Fibroblast of skin of right quadriceps (primary cell): ENCODE measurements at places on chromosomes 4 and X.

DNA sequence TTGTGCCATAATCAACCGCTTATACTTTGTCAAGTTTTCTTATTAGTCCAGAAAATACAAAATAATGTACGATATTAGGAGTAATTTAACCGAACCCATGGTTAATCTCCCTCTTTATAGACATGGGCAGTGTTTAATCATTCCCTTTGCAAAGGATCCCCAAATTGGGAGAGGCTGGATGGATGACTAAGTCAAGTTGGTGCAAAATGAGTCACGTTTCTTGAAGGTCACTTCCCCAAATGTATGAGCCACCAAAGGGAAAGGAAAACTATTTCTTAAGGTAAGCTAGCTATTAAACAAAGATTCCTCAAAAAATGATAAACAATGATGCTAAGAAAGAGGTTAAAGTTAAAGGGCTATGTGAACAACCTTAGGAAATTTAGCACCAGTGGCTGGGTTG, 17.5 kb downstream of the MAML3 start:
- peak; percentile 67 for DNase-seq

DNA sequence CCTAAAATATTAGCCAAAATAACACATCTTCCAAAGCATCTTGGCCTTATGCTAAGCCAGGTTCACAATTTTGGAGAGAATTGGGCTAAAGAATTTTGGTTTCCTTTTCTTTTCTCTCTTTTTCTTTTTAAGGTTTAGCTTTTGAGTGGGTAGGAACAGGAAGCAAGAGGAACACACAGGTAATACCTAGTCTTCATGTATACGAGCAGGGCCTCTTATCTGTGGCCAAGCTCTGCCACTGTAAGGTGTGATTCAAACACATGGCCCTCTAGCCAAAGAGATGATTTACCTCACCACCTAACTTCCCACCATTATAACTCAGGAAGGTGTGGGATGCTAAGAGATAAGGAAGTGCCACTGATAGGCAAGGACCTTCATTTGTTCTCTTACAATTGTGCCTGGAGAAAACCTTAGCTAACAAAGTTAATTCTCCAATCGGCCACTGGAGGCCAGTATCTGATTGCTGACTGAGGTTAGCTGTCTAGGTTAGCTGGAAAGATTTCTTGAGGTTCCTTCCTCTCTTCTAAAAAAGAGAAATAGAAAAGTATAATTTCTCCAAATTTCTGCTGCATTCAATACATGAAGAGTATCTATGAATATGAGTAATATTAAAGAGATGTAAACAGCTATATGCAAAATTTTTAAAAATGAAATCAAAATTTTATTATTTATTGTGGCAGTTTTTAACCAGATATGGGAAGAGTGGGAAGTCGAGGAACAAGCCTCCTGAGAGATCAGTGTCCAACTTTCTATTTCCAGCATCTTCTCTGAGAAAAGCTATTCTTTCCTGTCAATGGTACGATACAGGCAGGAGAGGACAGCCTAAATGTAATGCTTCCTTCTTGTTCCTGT, 30.1 kb upstream of the BBS7 start:
- DNase-seq = peak; percentile 56

GRCh38 chrX:141258080-141258479, 15.8 kb upstream of the SPANXC start:
- no peak for DNase-seq

DNA sequence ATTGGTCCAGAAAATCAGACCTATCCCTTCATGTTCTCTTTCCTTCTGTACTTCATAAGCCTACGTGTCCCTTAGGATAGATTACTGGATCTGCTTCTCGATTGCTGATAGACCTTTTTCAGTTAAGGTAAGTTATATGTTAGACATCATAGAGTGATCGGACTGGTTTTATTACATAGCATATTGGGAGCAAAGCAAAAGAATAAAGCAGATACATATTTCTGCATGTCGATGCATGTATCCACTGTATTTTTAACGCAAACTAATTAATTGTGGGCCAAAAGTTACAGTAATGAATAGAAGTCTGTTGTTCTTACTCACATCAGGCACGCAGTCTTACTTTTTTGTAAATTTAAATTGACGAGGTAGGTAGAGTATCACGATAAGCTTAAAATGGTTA, 106.4 kb downstream of the SLIT2 start:
- DNase-seq = no peak

DNA sequence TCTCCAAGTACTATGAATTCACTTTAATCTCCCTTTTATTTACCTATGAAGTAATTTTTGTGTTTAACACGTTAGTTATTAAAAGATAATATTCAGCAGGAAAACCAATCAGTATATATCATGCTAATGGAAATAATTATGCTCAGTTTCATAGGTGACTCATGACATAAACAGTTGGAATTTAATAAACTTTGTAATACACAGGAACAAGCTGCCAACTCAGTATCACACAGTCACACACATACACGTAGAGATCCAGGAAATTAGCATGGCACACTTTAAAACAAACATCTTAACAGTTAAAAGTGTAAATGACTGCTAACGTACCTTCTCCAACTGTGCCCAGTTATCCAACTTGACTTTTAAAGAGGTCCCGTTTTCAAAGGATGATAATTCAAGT, 2.3 kb downstream of the SPATA4 start:
- DNase-seq = peak; percentile 71

DNA sequence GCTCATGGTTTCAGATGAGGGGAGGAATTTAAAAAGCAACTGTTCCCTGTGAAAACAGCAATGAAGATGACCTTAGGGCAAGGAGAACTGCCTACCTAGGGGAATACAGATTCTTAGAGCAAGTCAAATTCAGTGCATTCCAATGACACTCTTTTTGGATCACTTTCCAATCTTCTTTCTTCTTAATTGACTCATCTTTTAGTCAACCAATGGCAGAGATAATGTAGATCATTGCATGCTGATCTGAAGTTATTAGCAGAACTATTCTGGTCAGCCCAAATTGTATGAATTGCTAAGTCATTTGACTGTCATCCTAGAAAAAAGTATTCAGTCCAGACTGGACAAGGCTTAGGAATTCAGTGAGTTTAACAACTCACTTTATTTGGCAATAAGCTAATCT, 12.6 kb upstream of the NR3C2 start:
- peak; percentile 36 for DNase-seq

DNA sequence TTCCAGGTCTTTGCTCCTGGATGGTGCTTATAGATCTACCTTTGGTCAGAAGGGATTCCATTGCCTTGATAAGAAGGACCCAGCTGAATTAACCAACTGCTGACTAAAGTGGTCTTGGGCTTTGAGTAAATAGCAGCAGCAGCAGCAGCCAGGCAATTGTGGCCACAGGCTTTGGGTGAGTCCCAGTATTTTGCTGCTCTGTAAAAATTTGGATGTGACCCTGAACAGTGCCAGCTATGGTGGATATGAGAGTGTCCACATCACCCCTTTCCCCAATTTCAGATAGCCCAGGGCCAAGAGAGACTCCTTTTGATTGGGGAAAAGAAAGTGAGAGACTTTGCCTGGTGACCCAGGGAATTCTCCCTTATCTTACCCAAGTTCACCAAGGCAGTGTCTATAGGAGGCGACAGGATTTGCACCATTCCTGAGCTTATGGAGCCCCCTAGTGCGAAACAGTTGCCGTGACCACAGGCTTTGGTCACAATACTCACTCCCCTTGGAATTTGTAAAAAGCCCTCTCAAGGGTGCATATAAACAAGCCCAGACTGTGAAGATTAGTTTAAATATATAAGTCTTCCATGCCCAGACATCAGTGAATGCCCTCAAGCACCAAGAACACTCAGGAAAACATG, 518.0 kb downstream of the TMA16 start:
- DNase-seq = no peak

DNA sequence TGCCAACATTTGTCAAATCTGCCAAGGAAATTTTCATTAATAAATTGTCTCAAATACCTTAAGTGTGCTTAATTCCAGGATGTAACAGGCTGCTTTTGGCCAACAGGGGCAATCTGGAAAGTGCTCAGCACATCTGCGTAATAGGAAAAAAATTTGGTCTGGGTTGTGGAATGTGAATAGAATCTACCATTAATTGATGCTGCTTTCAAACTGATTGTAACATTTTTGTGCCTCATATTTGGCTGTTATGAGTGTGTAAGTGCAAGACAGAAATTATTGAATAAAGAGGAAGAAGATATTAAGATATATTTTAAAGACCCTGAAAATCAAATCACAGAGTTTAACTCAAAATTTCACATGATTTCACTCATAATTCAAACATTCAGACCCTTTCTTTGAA, 41.1 kb downstream of the REELD1 start:
- DNase-seq = peak; percentile 70

DNA sequence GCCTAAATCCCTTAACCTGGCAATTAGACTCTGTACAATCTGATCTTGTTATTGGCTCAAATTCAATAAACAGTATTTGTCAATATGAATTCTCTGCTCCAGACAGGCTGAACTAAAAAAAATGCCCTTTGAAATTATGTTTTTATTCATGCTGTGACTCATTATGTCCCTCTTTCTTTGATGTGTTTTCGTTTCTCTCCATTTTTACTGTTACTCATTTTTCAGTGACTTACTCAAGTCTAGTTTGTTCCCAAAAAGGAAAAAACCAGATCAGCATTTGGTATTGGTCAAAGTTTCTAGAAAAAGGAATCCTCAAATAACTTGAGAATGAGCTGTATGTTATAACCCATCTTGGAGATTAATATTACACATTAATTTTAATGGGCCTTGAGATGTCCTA, 40.4 kb downstream of the UNC5C start:
- peak; percentile 45 for DNase-seq

GRCh38 chr4:128825226-128825625, 15.7 kb downstream of the JADE1 start:
- peak; percentile 19 for DNase-seq
